GM12891 (cell line): ENCODE measurements at places on chromosomes 3 and 15.

- DNase-seq = no peak
These were observed 9.5 kb downstream of the FAM3D start for GRCh38 chr3:58657036-58657520.

- no peak for DNase-seq
These were observed 22.5 kb downstream of the DCAF1 start for GRCh38 chr3:51477360-51477711.

- no peak for DNase-seq
These were observed 866.3 kb downstream of the ROBO2 start for GRCh38 chr3:77906102-77906709.

- no peak for DNase-seq
These were observed 96.6 kb downstream of the DNAJB8 start for GRCh38 chr3:128369881-128370642.

- no peak for DNase-seq
These were observed 26.7 kb downstream of the ISL2 start for GRCh38 chr15:76363251-76363650.

DNA sequence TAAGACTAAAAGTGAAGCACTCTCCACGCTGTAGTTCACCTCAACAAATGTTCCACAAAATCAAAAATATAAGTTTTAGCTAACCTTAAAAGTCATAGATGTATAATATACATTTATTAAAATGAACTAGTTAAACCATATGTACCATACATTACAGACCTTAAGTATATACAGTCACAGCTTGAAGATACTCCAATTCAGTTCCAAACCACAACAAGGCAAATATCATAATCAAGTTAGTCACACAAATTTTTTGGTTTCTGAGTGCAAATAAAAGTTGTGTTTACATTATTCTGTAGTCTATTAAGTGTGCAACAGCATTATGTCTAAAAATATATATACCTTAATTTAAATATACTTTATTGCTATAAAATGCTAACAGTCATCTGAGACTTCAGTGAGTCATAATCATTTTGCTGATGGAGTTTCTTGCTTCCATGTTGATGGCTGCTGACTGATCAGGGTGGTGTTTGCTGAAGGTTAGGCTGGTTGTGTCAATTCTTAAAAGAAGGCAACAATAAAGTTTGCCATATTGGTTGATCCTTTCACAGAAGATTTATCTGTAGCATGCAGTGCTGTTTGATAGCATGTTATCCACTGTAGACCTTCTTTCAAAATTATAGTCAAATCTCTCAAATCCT, 736.7 kb downstream of the NSUN3 start:
- no peak for DNase-seq

DNA sequence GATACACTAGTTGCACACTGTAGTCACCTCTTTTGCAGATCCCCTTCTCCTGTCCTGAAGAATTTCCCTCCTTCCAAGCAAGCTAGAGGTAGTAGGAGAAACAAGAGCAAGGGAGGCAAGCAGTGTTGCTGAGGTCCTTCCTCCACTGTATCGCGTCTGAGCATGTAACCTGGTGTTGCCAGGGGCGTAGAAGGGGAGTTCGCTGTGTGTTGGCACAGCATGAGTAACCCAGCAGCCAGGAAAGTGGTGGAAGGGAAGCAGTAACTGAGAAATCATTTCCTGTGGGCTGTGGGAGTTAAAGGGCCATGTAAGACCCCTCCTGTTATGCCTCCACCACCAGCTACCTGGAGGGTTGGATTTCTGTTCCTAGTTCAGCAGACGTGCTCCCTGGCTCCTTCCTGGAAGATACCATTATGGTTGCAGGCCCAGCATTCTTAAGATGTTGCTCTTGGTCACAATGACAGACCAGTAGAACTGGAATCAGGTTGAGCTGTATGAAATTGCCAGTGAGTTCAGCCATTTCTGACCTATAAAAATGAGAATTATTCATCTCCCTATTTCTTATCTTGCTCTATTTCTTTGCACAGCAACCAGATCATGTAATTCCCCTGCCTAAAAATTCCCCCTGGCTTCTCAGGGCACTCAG, 215.3 kb upstream of the TOPAZ1 start:
- no peak for DNase-seq
